ENCODE measurements at places on chromosomes 11 and 22. TPM values are rescaled to one million over a fixed set of nuclear protein-coding genes. Genes with fewer than 3 reads are reported as not detected.

- no peak for DNase-seq
- no peaks in the 10 kb centered on the region for H3K4me1 ChIP-seq
- no peaks in the 10 kb centered on the region for H3K36me3 ChIP-seq
- no peaks in the 10 kb centered on the region for H3K27me3 ChIP-seq
- H3K4me3 ChIP-seq, result no peak overlapping the region
These were observed 139.7 kb upstream of the TEAD1 start for GRCh38 chr11:12534549-12534948.

The CTSC gene
- 30.6 TPM for total RNA-seq

DNA sequence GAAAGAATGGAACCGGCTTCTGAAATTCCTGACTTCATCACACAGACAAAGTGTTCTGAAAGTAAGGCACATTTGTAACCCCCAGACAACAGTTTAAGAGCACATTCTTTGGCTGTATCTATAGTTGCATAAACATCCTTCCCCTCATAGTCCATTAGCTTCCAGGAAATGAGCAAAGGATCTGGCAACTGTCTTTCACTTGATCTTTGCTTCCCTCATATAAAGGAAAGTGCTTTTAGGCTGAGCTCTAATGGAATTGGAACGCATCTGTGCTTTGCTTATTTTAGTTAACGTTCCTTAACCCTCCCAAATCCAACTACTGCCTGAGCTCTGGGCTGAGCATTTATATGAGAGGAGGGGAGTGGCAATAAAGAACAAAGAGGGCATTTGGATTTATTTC is 76.9 kb upstream of the API5 start:
- H3K27ac ChIP-seq, result no peak overlapping the region
- peaks cover 2% of the 10 kb centered on the region for H3K27me3 ChIP-seq
- no peaks in the 10 kb centered on the region for H3K36me3 ChIP-seq

The OR10A4 gene
- total RNA-seq, result not detected

The KCNQ1OT1 gene
- 0.88 TPM for total RNA-seq

The MYBPC3 gene
- total RNA-seq, result 0.46 TPM

DNA sequence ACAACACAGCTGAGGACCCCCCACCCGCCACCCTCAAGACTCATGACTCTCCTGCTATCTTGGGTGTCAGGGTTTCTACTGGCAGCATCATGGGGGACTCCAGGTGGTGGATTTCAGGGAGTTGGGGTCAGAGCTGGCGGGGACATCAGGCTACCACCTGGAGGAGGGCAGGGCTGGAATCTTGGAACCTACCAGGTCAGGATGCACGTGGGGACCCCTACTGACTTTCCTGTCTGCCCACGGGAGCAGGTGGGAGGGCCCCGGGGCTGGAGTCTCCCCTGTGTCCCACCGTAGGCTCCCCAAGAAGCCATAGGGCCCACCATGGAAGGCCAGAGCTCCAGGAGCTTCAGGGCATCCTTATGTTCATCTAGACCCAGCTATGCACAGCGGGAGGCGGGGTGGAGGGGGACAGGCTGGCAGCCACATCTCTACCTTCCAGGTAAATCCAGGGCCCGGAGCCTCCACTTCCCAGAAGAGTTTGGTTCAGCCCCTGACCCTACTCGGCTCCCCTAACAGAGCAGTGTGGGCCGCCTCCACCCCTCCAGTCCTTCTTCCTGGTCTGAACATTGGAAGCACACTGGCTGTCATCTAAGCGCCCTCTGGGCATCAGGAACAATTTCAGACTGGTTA is 10.0 kb downstream of the SLC37A2 start:
- H3K4me1 ChIP-seq, result peaks cover 67% of the 10 kb centered on the region
- peak overlapping the region; percentile 91 for H3K27ac ChIP-seq
- H3K27me3 ChIP-seq, result no peaks in the 10 kb centered on the region
- no peak overlapping the region for H3K4me3 ChIP-seq
